HS-5 (cell line): ENCODE measurements at places on chromosomes 12 and 14.
A peak's percentile ranks its signal among the peaks of the same experiment; 100 is the strongest.

- DNase-seq = no peak
Observed at GRCh38 chr14:62347562-62348011, 585.4 kb downstream of the SNAPC1 start.

GRCh38 chr12:45655186-45655585 is 74.3 kb upstream of the ARID2 start:
- DNase-seq = no peak

- DNase-seq = no peak
Observed at GRCh38 chr12:113613414-113613813, 141.7 kb upstream of the LHX5 start.

- no peak for DNase-seq
Observed at GRCh38 chr14:97642631-97643030, 845.4 kb downstream of the VRK1 start.

- DNase-seq = no peak
Observed at GRCh38 chr14:104458845-104459244, 120.7 kb upstream of the C14orf180 start.

DNA sequence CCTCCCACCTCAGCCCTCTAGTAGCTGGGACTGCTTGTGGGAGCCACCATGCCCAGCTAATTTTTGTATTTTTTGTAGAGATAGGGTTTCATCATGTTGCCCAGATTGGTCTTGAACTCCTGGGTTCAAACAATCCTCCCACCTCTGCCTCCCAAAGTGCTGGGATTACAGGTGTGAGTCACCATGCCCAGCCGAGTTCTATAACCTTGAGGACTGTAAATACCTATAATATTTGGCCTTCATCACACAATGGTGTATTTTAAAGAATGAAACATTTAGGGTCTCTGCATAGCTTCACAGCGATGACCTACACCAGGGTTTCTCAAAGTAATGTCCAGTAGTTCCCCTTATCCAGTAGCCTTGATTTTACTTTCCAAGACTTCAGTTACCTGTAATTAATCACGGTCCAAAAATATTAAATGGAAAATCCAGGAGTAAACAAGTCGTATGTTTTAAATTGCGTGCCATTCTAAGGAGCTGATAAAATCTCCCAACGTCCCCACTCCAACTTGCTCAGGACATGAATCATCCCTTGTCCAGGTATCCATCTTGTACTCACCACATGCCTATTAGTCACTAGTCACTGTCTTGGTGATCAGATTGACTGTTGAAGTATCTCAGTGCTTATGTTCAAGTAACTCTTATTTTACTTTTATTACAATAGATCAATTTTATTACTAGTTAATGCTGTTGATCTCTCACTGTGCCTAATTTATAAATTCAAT is 368.2 kb downstream of the BTG1 start:
- DNase-seq = no peak

DNA sequence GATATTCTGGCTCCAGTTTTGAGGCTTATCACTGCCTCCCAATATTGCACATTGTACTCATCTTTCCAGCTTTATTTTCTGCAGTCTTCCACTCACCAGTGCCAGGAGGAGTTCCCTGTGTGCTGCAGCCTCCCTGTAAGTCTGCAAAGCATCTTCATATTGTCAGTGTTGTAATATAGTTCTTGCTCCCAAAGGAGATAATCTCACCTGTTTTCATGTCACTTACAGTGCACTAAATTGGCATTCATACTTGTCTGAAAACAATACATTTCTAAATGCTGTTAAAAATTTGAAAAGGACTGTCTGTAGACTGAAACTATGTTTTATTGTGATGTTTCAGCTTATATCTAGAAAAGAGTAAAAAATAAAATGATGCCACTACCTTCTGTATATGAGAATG is 146.8 kb upstream of the TMTC1 start:
- DNase-seq = no peak

GRCh38 chr12:88037770-88038169 is 8.6 kb upstream of the C12orf50 start:
- no peak for DNase-seq

GRCh38 chr12:113314121-113314529 is 20.8 kb downstream of the SLC8B1 start:
- no peak for DNase-seq

DNA sequence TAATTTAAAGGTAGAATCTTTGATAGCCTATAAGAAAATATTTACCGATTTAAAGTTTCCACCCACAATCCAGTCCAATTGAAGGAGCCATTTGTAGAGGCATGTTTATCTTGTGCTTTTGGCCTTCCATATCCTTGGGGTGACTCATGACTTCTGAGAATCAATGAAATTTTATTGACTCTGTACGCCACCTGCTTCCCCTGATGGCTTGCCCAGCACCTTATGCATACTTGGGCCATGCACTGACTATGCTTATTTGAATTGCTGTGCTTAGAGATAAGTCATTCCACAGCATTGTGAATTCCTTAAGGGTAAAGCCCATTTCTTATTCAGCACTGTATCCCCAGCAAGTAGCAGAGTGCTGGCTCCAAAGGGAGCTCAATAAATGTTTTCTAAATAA is 954.8 kb upstream of the SEL1L start:
- no peak for DNase-seq

GRCh38 chr12:119669744-119670472 is 2.0 kb downstream of the PRKAB1 start:
- no peak for DNase-seq

GRCh38 chr14:75343911-75344310 is 65.3 kb downstream of the FOS start:
- DNase-seq = peak; percentile 49

- DNase-seq = no peak
Observed at GRCh38 chr12:115437061-115437567, 753.1 kb upstream of the TBX3 start.

DNA sequence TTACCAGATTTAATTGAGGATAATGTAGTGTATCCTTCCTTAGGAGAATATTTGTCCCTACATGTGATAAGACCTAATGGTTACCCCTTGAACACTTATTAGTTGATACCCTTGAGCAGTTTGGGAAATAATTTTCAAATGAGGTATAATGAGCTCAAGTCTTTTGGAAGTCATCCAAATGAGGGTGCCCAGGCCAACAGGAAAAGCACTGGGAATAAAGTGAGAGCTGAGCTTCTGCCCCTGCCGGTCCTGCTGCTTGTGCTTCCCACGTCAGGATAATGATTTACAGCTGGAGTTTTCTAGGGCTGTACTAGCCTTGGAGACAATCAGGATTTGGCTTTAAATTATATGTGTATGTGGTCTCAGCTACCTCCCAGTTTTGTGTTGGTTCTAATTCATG is 178.8 kb upstream of the FRMD6 start:
- DNase-seq = no peak

DNA sequence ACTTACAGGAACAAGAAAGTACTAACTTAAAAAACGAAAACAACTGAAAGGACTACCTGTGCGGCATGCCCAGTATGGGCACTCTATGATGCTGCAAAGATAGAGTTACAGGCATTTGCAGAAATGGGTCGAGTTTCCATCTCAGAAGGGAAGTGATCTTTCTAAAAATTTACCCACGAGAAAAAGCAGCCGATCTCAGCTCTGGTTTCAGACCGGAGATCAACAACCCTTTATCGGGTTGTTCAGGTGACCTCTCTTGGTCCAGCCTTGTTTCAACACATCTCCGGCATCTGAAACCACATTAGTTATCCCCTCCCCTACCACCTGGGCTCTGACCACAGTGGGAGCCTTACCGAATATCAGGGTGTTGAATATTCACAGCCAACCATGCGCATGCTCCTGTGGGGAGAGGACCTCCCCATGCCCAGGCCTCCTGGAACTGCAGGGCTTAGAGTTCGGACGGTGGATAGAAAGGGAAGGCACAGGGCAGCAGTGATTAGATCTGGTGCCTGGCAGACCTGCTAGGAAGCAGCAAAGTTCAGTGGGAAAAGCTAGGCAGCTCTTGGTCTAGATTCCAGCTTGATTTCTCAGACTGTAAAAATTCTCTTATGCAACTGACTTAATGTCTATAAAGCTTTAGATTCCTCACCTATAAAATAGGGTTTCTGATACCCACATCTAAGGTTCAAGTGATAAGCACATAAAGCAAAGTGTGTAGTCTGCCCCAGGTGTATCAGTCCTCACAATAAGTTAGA is 906.0 kb downstream of the VRK1 start:
- no peak for DNase-seq

- no peak for DNase-seq
Observed at GRCh38 chr12:38373784-38374183, 57.2 kb downstream of the ALG10B start.

- DNase-seq = no peak
Observed at GRCh38 chr12:8483079-8483478, 27.3 kb downstream of the CLEC6A start.

GRCh38 chr12:118290130-118290529 is 82.6 kb downstream of the TAOK3 start:
- no peak for DNase-seq

GRCh38 chr12:17372508-17372907 is 717.5 kb downstream of the RERGL start:
- peak; percentile 28 for DNase-seq

DNA sequence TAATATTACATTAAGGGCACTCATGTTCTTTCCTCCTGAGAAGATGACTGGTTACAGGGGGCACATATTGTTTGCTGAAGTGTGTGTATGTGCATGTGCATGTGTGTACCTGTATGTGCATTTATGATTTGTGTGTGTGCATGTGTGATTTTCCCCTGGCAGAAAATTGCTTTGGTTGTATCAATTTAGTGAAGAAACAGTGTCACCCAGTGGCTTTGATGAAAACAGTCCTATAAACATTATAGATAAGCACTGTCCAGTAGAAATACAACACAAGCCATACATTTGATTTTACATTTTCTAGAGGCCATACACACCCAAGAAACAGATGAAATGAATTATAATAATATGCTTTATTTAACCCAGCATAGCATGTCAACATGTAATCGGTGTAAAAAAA is 8.6 kb downstream of the PDE3A start:
- no peak for DNase-seq

- no peak for DNase-seq
Observed at GRCh38 chr12:5525783-5526367, 94.0 kb downstream of the NTF3 start.

- DNase-seq = no peak
Observed at GRCh38 chr14:22106700-22107697, 433.4 kb upstream of the OR4E1 start.

GRCh38 chr14:56274556-56274955 is 156.3 kb downstream of the PELI2 start:
- no peak for DNase-seq

DNA sequence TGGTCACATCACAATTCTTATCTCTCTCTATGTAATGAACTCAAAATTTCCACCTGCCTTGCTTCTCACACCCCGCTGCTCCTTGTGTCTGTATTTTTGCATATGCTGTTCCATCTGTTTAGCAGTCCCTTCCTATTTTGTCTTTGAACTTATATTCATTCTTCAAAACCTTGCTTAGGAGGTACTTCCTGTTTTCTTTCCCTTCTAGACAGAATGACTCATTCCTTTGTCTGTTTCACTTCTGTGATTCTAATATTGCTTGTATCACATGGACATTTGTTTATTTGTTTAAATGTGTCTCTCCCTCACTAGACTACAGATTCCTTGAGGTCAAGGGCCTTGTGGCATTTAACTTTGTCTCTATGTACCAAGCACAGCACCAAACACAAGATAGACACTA is 424.2 kb downstream of the ETNK1 start:
- DNase-seq = no peak

- no peak for DNase-seq
Observed at GRCh38 chr12:93003531-93004239, 74.6 kb upstream of the EEA1 start.

GRCh38 chr12:42763682-42764081 is 174.1 kb upstream of the PRICKLE1 start:
- no peak for DNase-seq

GRCh38 chr14:64698903-64699302 is 5.3 kb upstream of the PLEKHG3 start:
- DNase-seq = no peak

DNA sequence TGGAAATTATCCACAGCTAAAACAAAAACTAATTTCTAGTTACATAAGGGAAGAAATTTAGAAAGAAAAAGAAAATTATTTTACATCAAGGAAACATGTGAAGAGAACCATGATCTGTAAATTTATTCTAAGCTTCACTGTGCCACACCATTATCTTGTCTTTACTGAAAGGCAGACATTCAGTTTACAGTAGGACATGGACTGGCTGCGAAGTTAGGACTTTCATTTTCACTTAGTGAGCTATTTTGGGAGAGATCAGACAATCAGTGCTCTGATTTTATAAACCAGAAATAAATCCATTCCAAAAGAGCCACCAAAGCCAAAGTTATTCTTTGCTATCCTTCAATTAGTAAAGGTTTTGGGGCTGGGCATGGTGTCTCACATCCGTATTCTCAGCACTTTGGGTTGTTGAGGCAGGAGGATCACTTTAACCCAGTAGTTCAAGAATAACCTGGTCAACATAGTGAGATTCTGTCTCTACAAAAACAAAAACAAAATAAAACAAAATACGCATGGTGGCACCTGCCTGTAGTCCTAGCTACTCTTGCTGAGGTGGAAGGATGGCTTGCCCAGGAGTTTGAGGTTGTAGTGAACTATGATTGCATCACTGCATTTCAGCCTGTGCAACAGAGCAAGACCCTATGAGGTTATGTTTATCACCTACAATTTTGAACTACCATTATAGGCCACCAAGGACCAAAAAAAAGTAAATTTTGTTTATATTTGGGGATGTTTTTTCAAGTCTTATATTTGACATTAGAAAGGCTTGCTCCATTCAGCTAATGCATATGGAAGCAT is 1084.8 kb upstream of the ATXN7L3B start:
- DNase-seq = no peak

DNA sequence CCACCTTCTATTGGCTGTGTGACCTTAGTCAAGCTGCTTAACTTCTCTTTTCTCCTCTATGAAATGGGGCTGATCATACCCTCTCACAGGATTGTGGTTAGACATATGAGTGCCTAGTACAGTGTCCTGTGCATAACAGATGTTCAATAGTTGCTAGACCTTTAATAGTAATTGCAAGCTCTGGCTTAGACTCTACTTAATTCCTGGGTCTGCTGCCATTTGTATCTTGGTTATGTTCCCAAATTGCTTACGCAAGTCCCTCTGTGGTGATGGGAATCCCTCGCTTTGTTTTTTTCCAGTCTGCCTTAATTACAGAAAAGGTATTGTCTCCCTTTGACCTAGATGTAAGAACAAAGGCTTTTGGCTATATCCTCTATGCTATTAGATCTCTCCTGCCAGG is 15.1 kb downstream of the SUDS3 start:
- DNase-seq = no peak

DNA sequence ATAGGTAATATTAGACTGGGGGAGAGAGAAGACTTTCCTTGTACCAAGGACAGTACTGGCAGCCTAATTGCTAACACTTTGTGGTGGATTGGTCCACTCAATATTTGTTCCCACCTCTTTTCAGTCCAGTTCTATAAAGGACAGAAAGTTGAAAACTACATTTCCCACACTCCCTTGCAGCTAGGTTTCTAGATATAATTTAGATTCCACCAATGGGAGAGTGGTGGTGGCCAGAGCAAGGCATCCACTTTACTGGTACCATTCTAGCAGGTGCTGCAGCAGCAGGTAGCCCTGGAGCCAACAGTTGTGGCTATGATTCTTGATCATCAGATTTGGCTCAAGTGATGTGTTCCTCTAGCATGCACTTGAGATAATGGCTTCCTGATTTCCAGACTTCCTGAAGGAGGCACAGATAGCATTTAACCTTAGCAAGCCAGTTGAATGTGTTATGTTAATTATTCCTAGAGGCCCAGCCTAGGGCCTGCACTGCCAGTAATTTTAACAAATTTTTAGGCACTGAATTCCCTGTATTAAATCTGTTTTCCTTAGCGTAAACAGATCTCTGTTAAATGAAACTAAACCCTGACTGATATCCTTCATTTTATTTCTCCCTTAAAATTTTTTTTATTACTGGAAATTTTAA is 24.4 kb downstream of the SLC38A1 start:
- DNase-seq = no peak
